Activated gamma-delta T cell treated with Interleukin-2 at 50 U/mL for 16 hours (primary cell): ENCODE measurements at places on chromosomes 5 and 9.

- no peak for DNase-seq
These were observed 185.1 kb upstream of the DMAC1 start for GRCh38 chr9:7984692-7985091.

- peak; percentile 32 for DNase-seq
These were observed 28.4 kb upstream of the LRRC19 start for GRCh38 chr9:27033815-27034403.

DNA sequence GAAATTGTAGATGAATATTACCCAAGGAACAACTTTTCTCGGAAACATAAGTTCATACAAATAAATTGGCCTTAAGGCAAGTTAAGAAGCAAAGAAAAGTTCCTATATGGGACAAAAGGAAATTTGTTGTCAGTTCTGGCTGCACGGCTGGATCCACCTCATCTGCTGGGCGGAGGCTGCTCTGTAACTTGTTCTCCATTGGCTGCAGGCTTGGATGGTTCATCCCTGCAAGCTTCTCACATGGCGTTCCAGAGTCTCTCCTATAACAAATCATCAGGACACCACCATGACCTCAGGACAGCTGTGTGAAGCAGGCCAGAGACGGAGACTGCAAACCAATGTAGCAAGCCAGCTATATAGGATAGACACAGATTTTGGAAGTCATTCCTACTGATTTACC lies 81.4 kb upstream of the DAB2 start:
- DNase-seq = no peak

DNA sequence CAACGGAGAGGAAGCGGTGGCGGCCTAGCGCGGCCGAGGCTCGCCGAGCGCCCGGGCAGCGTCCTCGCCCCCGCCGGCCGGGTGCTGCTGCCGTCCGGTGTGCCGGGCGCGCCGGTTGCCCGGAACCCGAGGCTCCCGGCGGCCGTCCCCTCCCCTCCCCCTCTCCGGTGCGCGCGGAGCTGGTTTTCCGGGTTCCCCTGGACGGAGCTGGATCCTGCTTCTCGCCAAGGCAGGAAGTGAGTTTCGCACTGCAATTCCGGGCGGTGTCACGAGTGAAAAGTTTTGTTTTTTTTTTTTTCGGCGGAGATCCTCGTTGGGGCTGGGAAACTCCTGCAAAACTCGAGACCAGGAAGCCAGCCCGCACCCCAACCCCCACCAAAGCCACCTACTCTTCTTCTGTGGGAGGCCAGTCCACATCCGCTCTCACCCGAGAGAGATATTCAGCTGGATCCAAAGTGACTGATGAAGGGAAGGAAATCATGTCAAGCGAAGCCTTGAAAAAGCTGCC lies at the start of gene ERBIN:
Gene ERBIN (plus strand): TSS at position 300 of the 508 bp plus-strand sequence. CDS start 66,144 bp downstream, outside the sequence.
- peak; percentile 55 for DNase-seq

GRCh38 chr9:134413890-134414623 lies 87.8 kb downstream of the RXRA start:
- no peak for DNase-seq

DNA sequence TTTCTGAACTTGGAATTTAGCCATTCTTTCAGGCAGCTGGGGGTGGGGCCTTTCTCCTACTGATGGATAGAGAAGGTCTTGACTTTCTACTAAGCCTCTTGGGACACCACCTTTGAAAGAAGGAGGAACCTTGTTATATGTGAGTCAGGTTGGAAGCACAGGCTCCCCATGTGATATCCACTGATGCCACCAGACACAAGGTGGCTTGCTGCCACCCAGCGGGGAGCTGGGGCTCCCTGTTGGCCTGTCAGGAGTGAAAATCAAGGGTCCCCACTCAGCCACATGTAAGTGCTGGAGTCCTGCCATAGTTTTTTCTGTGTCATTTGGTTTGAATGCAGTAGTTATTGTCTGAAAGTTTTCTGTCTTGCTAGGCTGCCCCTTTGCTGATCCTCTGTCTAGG lies 252.4 kb upstream of the NFIL3 start:
- DNase-seq = no peak
